Stimulated activated CD4-positive, alpha-beta T cell treated with anti-CD3 and anti-CD28 coated beads, Interleukin-1b, Interleukin-23, amount 100 ng/mL, for 24 hours (primary cell): ENCODE measurements at places on chromosomes 16 and 17.

- DNase-seq: no peak
Observed at GRCh38 chr17:1620486-1620885, 8.1 kb downstream of the SLC43A2 start.

GRCh38 chr17:79891113-79891730 is 52.0 kb upstream of the CBX4 start:
- no peak for DNase-seq

DNA sequence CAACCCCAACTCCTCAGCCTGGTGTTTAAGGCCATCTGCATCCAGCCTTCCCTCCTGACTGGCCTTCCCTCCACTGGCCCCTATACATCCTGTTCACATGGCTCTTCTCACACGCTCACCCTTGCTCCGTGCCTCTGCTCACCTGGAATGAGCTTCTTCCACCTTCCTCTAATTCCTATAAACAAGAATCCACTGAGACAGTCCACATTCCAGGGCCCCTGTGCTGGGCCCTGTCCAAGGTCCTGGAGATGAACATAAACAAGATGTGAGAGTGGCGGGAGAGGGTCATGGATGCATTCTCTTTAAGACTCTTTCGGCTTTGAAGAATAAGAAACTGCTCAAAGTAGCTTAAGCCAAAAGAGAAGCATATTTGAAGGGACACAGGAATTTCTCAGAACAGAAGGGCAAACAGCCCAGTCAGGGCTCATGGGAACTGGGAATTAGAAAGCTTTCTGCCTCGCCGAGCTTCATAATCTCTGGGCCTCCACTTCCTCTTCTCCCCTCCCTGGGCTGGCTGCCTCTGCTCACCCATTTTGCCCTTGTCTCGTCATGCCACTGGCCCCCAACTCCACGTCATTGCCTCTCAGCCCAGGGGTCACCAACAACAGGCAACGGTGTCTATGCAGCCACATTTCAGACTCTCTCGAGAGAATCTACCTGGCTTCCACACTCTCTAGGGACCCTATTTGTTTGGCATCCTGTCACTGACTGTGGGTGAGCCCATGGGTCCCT is 13.5 kb downstream of the SPPL2C start:
- no peak for DNase-seq

DNA sequence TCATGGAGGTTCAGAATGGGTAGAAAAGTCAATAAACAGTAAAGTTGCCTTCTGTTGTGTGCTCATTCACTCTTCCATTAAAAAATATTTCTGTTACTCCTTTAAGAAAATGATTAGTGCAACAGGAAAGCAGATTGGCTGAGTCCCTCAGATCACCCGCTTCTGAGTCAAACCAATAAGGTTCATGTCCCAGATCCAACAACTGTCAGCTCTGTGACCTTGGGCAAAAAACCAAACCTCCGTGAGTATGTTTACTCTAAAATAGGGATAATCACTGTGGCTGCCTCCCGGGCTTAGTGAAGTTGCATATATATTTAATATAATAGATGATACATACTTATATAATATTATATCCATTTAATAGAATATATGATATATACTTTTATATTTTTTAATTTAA is 698.5 kb upstream of the RBFOX1 start:
- DNase-seq: no peak

- DNase-seq: no peak
Observed at GRCh38 chr17:68381076-68381900, 76.0 kb downstream of the WIPI1 start.

DNA sequence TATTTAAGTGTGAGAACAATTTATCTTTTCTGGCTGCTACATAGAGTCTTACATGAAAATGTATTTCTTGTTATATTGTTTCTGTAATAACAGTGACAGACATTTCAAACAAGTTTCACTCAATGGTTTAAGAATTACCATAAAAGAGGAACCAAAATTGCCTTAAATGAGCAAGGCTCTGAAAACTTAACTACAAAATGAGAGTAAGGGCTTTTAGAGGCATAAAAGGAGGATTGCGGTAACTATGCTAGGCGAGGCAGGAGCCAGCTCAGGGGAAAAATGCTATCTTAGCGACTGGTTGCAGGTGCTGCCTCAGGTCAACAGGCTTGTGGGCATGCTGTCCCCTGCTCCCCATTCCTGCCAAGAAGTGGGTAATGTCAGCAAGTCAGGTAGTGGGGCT is 81.7 kb upstream of the MSI2 start:
- DNase-seq: no peak

GRCh38 chr17:20920815-20921199 is 122.0 kb downstream of the USP22 start:
- no peak for DNase-seq

DNA sequence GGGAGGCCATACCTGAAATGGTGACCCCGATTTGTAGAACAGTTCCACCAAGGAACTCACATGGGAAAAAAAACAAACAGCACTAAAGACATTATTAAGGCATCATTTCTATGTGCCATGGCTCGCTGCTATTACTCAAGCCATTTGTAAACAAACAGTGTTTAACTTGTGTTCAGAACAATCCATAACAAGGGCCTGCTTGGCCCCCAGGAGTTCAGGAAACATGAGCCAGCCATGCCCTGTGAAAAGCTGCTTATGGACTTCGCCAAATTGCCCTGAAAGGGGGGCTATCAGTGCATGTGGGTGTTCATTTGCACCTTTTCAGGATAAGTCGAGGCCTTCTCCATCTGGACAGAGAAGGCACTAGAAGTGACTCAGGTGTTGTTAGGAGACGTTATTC is 8.0 kb downstream of the POLR3K start:
- no peak for DNase-seq

- DNase-seq: no peak
Observed at GRCh38 chr16:48014349-48015135, 141.3 kb downstream of the ABCC12 start.

GRCh38 chr16:72952811-72953271 is 95.1 kb downstream of the ZFHX3 start:
- DNase-seq: no peak

- DNase-seq: no peak
Observed at GRCh38 chr16:68426347-68426652, 22.0 kb downstream of the SMPD3 start.

- no peak for DNase-seq
Observed at GRCh38 chr17:8687737-8688466, 56.7 kb downstream of the CCDC42 start.

DNA sequence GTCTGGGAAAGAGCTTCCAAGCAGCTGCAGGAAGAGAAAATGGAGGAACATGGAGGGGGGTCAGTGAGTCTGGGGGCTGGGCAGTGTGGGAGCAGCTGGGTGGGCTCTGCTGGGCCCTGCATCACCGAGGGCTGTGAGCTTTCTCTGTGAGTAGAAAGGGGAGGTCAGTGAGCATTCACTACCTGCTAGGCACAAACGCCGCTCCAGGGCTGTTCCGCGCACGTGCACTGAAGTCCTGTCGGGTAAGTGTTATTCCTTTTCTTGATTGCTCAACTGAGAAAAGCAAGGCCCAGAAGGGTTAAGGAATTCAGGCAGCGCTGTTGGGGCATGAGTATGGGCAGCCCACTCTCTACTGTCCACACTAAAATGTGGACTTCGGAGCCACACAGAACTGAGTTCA is 4.7 kb downstream of the CACNG5 start:
- no peak for DNase-seq

- DNase-seq: no peak
Observed at GRCh38 chr16:89043636-89044417, 49.8 kb upstream of the ACSF3 start.

GRCh38 chr17:69433093-69433492 is 18.6 kb downstream of the MAP2K6 start:
- no peak for DNase-seq

GRCh38 chr16:29811896-29812665 is at the start of gene PRRT2:
Gene PRRT2, plus strand, starts transcription at chr16:29812193. Its CDS starts 862 bp downstream, at chr16:29813055.
- DNase-seq: no peak

- DNase-seq: no peak
Observed at GRCh38 chr16:47872225-47872624, 283.6 kb downstream of the ABCC12 start.

- no peak for DNase-seq
Observed at GRCh38 chr16:4372578-4373355, 1.1 kb downstream of the VASN start.

GRCh38 chr17:43354371-43354770 is 44.4 kb upstream of the ARL4D start:
- DNase-seq: no peak

- DNase-seq: no peak
Observed at GRCh38 chr17:48738803-48739526, 10.4 kb upstream of the HOXB13 start.

- no peak for DNase-seq
Observed at GRCh38 chr16:55640701-55641327, 15.0 kb upstream of the SLC6A2 start.

- no peak for DNase-seq
Observed at GRCh38 chr17:66441101-66441661, 138.8 kb downstream of the PRKCA start.

- DNase-seq: no peak
Observed at GRCh38 chr16:65059406-65059980, 62.4 kb downstream of the CDH11 start.

GRCh38 chr16:82195917-82196494 is 26.0 kb upstream of the MPHOSPH6 start:
- no peak for DNase-seq

- DNase-seq: no peak
Observed at GRCh38 chr17:49522357-49522890, 27.3 kb downstream of the NGFR start.

GRCh38 chr17:81428948-81429774 is 33.9 kb downstream of the BAHCC1 start:
- no peak for DNase-seq

DNA sequence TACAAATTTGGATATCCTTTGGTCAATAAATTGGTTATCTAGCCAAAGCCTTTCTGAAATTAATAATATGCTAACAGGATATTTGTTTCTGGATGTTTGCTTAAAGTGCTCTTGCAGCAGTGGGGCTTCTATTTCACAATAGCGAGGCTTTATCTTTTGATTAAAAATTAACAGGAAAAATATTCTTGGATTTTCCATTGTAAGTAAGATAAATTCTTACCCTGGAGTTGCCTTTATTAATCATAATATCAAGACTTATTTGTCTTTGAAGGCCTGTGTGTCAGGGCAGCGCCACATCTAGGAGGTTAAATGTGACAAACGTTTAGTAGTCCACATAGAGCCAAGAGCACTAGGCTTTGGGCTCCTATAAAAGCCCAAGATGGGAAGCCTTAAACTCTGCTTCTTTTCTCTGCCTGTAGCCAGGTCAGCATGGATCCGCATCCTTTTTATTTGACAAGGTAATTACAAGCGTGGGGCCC is 5.3 kb downstream of the TMEM97 start:
- DNase-seq: no peak

- DNase-seq: no peak
Observed at GRCh38 chr16:47694543-47694942, 233.4 kb downstream of the PHKB start.

GRCh38 chr16:60481591-60481990 is 1554.6 kb downstream of the CDH8 start:
- no peak for DNase-seq

GRCh38 chr16:84925092-84925772 is 86.1 kb downstream of the ZDHHC7 start:
- peak; percentile 62 for DNase-seq

- no peak for DNase-seq
Observed at GRCh38 chr16:66479661-66480264, 52.7 kb downstream of the BEAN1 start.

DNA sequence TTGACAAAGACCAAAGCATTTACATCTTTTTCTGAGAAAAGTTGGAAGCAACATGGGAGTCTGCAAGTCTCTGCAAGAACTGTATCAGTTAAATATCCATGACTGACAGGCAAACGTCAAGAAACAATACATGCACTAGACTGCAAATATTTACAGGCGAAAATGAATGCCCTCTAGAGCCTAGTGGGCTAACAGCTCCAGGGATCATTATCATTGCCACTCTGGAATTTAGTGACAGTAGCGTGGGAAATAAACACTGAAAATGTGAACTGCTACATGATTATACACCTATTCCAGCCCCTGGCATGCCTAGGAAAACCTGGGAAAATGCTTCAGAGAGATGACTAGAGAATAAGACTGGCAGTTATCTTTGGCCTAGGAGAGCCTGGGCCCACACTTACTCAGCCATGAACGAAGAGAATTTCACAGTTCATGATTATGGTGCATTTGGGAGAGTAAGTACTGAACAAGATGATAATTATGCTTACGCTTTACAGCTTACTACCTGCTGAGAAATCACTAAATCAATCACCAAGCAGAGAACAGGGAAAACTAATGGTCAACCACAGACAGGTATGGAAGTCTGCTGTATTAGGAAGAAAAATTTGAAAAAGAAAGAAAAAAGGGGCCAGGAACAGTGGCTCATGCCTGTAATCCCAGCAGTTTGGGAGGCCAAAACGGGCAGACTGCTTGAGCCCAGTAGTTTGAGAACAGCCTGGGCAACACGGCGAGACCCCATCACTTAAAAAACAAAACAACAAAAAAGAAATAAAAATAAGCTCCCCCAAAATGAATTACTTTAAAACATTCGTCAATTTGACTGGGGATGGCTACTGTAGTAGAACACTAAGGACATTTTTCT is 66.6 kb upstream of the CLEC18B start:
- DNase-seq: no peak

DNA sequence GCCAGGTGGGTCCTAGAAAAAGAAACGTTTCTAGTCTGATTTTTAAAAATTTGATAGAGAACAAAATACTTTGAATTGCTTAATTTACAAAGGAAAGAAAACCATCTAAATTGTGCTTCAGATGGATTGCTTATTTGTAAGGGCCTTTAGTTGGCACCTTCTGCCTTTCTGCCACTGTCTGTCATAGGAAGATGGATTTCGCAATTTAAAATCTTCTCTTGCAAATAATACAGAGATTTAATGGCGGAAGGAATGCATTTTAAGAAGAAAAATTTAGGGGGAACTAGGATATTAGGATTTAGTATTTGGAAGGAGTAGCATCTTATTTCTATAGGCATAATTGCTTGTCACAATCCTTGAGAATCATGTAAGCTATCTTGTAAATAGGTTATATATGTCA is 175.5 kb upstream of the RBL2 start:
- DNase-seq: no peak

- DNase-seq: no peak
Observed at GRCh38 chr17:9536061-9536460, 39.6 kb downstream of the STX8 start.

- DNase-seq: no peak
Observed at GRCh38 chr17:73348018-73348828, 36.4 kb upstream of the CDC42EP4 start.

- DNase-seq: no peak
Observed at GRCh38 chr17:45081047-45081703, 20.1 kb downstream of the NMT1 start.

DNA sequence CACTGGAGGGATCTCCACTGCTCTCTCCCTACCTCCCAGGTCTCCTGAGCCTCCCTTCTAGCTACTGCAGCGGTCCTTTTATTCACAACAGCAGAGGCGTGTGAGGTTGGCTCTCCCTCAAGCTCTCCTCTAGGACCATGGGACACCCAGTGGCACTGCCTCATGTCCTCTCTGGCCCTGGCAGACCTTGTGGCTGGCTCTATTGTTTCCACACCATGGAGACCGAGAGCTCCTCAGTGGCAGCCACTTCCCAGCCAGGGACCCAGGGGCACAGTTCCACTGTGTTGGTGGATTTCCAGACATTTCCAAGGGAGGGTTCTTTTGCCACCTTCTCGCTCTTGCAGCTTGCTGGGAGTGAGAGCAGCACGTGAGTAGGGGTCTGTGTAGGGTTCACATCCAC is 204.9 kb downstream of the AXIN2 start:
- no peak for DNase-seq
